Activated CD4-positive, CD25-positive, alpha-beta regulatory T cell (primary cell): ENCODE measurements at places on chromosomes 2 and 18.

- DNase-seq = no peak
Observed at GRCh38 chr2:146265656-146266055, 1579.2 kb upstream of the ACVR2A start.

GRCh38 chr2:43887176-43887575, 48.4 kb downstream of the ABCG8 start:
- no peak for DNase-seq

- no peak for DNase-seq
Observed at GRCh38 chr18:28159055-28159454, 17.9 kb downstream of the CDH2 start.

- DNase-seq = no peak
Observed at GRCh38 chr2:8779795-8780671, 57.4 kb downstream of the KIDINS220 start.

DNA sequence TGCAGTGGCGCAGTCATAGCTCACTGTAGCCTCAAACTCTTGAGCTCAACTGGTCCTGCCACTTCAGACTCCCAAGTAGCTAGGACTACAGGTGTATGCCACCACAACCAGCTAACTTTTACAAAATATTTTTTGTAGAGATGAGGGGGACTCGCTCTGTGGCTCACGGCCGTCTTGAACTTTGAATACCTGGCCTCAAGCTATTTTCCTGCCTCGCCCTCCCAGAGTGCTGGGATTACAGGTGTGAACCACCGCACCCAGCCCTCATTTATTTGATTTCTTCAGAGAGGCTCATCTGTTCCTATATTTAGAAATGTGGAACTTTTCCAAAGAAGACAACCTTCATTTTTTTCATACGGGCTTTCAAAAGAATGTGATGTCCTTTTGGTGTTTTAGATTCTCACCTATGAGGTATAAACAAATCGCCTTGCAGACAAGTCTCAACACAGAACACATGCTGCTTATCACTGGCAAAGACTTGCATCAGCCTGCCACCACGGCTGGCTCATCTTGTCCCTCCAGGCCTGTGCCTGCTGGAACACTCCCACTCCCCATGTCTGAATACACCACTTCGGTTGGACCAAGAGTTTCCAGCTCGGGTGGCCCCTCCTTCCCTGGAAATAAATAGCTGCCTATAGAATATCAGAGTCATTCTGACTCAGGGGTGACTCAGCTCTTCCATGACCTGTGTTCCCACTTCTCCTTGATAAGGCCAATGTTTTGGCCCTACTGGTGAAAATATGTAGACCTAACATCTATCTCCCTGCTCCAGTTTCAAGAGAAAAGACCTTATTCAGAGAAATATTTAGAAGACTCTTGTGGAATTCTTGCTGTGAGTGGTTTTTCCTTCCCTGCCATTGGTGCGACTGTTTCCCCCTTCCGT, 202.6 kb downstream of the TGIF1 start:
- no peak for DNase-seq

GRCh38 chr2:145112467-145112866, 592.5 kb upstream of the ZEB2 start:
- no peak for DNase-seq

GRCh38 chr2:73091164-73091563, 19.7 kb upstream of the SFXN5 start:
- DNase-seq = no peak

GRCh38 chr2:85421260-85422071, 3.0 kb downstream of the SH2D6 start:
- DNase-seq = no peak

GRCh38 chr2:15869396-15869795, 71.0 kb upstream of the MYCN start:
- no peak for DNase-seq

GRCh38 chr18:46591783-46592391, 65.1 kb downstream of the LOXHD1 start:
- DNase-seq = no peak

GRCh38 chr2:216071111-216071851, 10.3 kb downstream of the PECR start:
- no peak for DNase-seq
